Activated naive CD4-positive, alpha-beta T cell treated with anti-CD3 and anti-CD28 coated beads for 36 hours (primary cell): ENCODE measurements at places on chromosomes 12 and 14.
A peak's percentile ranks its signal among the peaks of the same experiment; 100 is the strongest.

GRCh38 chr12:72035625-72036024 lies 97.0 kb downstream of the TPH2 start:
- peaks cover 9% of the 10 kb centered on the region for H3K27me3 ChIP-seq
- H3K36me3 ChIP-seq, result no peaks in the 10 kb centered on the region
- no peaks in the 10 kb centered on the region for H3K4me1 ChIP-seq

GRCh38 chr12:107501681-107502080 lies 183.9 kb upstream of the PWP1 start:
- no peak overlapping the region for H3K27ac ChIP-seq
- DNase-seq, result no peak
- no peaks in the 10 kb centered on the region for H3K4me1 ChIP-seq
- no peaks in the 10 kb centered on the region for H3K27me3 ChIP-seq

DNA sequence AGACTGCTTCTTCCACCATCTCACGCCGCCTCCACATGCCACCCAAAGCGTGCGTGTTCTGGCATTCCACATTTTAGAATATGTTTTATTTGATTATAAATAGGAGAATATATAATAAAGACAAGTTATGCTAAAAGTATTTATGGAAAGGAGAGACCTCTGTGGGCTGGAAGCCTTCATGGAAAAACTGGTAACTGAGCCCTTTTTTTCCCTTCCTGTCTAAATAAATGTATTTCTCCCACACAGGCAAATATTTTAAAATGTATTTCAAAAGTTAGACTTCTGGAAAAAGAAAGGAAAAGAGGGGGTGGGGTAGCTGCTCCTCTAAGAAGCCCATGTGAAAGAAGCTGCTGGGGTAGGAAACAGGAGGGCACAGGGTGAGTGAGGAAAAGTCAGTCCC lies 16.1 kb upstream of the NR4A1 start:
- no peaks in the 10 kb centered on the region for H3K27me3 ChIP-seq
- no peak overlapping the region for H3K4me3 ChIP-seq
- H3K36me3 ChIP-seq, result peaks cover 2% of the 10 kb centered on the region
- no peak for DNase-seq

GRCh38 chr12:3632256-3632655 lies 120.7 kb downstream of the CRACR2A start:
- no peak overlapping the region for H3K4me3 ChIP-seq
- H3K36me3 ChIP-seq, result peaks cover 24% of the 10 kb centered on the region
- DNase-seq, result no peak
- H3K27me3 ChIP-seq, result no peaks in the 10 kb centered on the region

GRCh38 chr14:25658988-25659387 lies 609.0 kb upstream of the STXBP6 start:
- no peaks in the 10 kb centered on the region for H3K36me3 ChIP-seq
- no peaks in the 10 kb centered on the region for H3K27me3 ChIP-seq
- DNase-seq, result no peak

GRCh38 chr12:127214186-127214585 lies 1052.8 kb upstream of the TMEM132C start:
- no peak overlapping the region for H3K4me3 ChIP-seq
- H3K27ac ChIP-seq, result no peak overlapping the region
- H3K27me3 ChIP-seq, result peaks cover 9% of the 10 kb centered on the region
- DNase-seq, result no peak

- no peak overlapping the region for H3K27ac ChIP-seq
- no peak overlapping the region for H3K4me3 ChIP-seq
- H3K36me3 ChIP-seq, result no peaks in the 10 kb centered on the region
- no peak for DNase-seq
Observed at GRCh38 chr14:103619057-103619456, 10.0 kb upstream of the KLC1 start.

GRCh38 chr14:95524706-95525512 lies 8.5 kb upstream of the SYNE3 start:
- DNase-seq, result no peak
- peak overlapping the region; percentile 97 for H3K27ac ChIP-seq
- peaks cover 74% of the 10 kb centered on the region for H3K4me1 ChIP-seq
- no peak overlapping the region for H3K4me3 ChIP-seq
- H3K27me3 ChIP-seq, result no peaks in the 10 kb centered on the region

GRCh38 chr12:24505366-24506015 lies 443.4 kb downstream of the BCAT1 start:
- DNase-seq, result no peak
- H3K27ac ChIP-seq, result no peak overlapping the region
- H3K4me3 ChIP-seq, result no peak overlapping the region
- H3K27me3 ChIP-seq, result no peaks in the 10 kb centered on the region

GRCh38 chr12:22276867-22277266 lies 57.6 kb downstream of the ST8SIA1 start:
- H3K4me3 ChIP-seq, result no peak overlapping the region
- no peaks in the 10 kb centered on the region for H3K4me1 ChIP-seq
- no peak for DNase-seq
- H3K36me3 ChIP-seq, result no peaks in the 10 kb centered on the region
- no peaks in the 10 kb centered on the region for H3K27me3 ChIP-seq
